AML-193 (cell line): ENCODE measurements at places on chromosomes 1 and 21.

DNA sequence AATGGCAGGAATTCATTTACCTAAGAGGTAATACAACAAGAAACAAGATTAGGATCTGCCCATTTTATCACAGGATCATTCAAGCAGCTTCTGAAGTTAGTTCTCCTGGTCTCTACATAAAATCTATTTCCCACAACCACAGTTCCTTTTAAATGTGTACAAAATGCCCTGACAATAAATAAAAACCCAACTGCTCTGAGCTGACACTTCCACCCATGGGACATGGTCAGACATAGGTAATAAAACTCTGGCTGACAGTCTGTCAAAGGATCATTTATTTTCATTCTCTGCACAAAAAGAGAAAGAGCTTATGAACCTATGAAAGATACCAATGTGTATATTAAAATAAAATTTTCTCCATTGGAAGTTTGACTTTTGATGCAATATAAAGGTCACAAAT, 145.4 kb upstream of the PALMD start:
- DNase-seq = no peak

- no peak for DNase-seq
These were observed 711.7 kb upstream of the PTBP2 start for GRCh38 chr1:96009831-96010434.

DNA sequence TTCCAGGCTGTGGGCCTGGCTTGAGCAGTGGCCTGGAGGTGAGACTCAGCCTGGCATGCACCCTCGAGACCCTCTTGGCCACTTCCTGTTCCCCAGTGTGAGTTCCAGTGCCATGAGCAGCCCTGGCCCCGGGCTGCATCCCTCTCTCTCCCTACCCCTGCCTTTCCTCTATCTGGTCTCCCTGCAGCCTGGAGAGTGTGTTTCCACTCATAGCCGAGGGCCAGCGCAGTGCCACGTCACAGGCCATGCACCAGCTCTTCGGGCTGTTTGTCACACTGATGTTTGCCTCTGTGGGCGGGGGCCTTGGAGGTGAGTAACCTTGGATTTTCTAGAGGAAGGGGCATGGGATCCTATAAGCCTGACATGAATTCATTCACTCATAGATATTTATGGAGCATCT, 13.6 kb downstream of the RHBG start:
- DNase-seq = no peak

GRCh38 chr1:228964178-228965089, 229.2 kb downstream of the RHOU start:
- DNase-seq = no peak

DNA sequence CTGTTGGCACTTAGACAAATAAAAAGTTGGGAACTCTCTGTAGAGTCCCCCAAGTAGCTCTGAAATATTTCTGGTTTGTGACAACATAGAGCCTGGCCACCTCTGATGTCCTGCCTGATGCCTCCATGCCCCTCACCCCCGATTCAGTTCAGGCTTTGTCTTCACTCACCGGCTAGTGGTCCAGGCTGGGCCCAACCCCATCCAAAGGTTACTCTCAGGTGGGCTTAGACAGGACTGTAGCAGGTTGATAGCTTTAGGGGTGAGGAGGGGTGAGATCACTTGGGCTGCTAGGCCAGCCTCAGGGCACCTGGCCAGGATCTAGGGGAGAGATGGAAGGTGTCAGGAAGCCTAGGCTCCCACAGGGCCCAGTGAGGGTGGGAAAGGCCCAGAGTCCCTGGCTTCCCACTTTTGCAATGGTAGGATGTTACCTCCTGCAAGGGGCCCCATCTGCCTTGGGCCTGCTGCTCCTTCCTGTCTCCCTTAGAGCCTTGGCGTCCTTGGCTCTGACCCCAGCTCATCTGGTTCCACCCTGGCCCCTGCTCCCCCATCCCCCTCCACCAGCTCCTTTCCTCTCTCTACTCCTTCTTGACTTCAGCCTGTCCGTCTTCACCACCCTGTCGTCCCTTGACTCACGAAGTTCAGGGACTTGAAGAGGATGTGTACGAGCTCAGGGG, 6.7 kb downstream of the EPS8L3 start:
- no peak for DNase-seq

- DNase-seq = no peak
These were observed 80.7 kb downstream of the NDUFS5 start for GRCh38 chr1:39106801-39107327.
